ENCODE measurements at places on chromosomes 4 and X.

DNA sequence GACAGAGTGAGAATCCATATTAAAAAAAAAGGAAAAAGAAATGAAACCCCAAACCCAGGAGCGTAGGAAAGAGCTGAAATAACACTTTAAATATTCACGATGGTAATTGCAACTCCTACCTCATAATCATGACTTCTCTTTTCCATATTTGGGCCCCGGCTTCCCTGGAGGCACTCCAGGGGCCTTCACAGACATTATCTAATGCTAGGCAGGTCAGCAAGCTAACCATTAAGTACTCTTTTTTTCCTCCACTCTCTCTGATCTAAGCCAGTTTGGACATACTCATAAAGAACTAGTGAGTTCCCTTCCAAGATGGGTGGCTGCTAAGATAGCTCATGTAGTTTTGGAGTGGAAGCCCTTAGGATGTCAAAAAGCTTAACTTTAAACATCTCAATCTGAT, 83.2 kb downstream of the SH3KBP1 start:
- DNase-seq = no peak

DNA sequence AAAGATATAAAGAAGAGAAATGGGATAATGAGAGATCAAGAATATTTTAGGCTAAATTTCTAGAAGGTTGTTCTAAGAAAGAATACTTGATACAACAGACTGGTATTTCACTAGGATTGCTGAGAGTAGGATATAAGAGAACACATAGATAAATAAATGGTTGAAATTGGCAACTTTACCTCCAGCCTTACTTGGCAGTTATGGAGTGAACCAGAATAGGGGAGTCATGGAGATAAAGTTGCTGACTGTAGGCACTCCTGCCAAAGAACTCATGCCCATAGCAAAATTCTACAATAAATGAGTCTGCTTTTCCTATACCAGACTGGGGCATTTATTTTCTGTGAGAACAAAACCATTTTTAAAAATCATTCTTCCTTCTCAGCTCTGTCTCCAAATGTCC, 26.4 kb upstream of the MMRN1 start:
- DNase-seq = no peak

- DNase-seq = peak; percentile 64
Measured at GRCh38 chr4:4575284-4576211, 33.7 kb upstream of the STX18 start.

DNA sequence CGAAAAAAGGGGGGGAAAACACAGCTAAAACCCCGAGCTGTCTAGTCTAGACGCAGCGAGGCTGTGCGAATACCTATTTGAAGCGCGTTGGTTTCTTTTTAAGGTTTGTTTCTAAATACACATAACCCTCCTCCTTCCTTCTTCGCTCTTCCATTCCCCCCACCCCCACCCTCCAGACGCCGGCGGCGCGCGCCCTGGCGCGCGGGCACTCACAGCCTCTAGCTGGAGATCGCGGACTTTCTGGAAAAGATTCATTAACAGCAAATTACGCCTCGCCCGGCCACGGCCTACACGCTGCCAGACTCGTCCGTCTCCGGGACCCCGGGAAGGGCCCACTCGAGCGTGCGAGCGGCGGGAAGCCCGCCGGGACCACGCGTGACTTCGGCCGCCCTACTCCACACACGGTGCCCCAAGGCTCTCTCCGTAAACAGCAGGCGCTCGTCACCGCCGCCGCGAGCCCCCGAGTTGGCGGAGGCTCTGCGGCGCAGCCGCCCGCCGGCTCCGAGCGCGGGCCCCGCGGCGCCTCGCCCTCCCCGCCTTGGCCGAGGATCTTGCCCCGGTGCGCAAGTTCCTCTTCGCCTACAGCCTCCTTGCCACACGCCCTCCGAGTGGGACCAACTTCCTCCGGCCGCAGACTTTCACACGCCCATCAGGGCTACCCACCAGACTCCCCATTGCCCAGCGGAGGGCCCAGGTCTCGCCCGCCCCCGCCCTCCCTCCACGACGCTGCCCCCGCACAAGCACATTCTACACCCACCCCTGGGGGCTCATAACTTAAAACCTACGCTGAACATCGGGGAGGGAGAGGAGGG, 2.0 kb downstream of the BCOR start:
- no peak for DNase-seq

GRCh38 chr4:76998251-76998901, 48.8 kb downstream of the SEPTIN11 start:
- no peak for DNase-seq

- DNase-seq = no peak
Measured at GRCh38 chrX:138929926-138930582, 218.5 kb upstream of the FGF13 start.

DNA sequence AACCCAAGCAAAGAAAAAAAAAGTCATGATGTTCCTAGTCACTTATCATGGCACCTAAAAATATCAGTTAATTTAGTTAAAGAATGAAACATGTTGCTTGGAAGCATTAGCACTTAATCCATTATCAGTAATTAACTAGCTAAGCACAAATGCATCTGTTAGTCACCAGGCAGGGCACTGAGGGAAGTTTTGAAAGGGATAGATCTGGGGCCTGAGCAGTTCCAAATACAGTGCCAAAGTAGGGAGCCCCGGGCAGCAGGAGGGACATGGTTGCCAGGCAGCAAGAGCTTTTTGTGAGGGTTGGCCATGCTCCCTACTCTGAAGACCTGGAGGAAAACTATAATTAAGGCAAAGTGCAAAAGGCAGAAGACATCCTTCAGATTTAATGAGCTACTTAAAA, 62.0 kb downstream of the PHKA1 start:
- no peak for DNase-seq

GRCh38 chr4:108036213-108036612, 46.5 kb downstream of the HADH start:
- no peak for DNase-seq

DNA sequence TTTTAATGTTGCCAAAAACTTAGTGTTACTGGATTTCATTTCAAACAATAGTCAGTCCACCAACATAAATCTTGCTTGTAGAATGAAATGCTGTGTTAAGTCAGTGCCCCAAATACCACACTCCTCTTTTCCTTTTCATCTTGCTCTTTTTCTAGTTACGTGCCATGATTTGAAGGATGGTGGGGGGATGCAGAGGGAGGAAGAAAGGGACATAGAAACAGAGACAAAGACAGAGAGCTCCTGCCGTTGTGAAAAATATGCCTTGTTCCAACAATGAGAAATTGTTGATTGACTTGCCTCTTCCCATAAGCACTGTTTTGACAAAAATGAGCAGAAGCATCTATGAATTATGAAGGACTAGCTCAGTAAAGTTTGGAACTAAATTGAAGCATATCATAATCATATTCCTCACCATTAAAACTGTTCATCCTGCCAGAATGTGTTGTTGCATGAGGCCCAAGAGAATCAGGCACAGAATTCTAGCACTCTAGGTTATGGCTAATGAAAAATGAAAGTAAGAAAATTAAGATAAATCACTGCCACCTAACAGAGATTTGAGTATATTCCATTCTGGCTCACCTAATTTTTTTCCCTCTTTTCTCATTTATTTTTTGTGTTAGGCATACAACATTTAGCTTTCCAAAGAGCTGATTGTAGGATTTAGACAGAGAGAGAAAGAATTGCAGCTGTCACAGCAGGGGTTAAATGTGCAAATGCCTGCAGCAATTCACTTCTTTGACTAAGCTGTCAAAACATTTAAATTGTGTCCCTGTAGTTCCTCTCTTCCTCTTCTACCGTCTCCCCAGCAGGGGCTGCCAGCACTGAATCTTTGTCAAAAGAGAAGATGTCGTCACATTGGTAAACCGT, 111.6 kb upstream of the PTPN13 start:
- no peak for DNase-seq
